ENCODE measurements at places on chromosomes 12 and 14. TPM values are rescaled to one million over a fixed set of nuclear protein-coding genes. Genes with fewer than 3 reads are reported as not detected.

DNA sequence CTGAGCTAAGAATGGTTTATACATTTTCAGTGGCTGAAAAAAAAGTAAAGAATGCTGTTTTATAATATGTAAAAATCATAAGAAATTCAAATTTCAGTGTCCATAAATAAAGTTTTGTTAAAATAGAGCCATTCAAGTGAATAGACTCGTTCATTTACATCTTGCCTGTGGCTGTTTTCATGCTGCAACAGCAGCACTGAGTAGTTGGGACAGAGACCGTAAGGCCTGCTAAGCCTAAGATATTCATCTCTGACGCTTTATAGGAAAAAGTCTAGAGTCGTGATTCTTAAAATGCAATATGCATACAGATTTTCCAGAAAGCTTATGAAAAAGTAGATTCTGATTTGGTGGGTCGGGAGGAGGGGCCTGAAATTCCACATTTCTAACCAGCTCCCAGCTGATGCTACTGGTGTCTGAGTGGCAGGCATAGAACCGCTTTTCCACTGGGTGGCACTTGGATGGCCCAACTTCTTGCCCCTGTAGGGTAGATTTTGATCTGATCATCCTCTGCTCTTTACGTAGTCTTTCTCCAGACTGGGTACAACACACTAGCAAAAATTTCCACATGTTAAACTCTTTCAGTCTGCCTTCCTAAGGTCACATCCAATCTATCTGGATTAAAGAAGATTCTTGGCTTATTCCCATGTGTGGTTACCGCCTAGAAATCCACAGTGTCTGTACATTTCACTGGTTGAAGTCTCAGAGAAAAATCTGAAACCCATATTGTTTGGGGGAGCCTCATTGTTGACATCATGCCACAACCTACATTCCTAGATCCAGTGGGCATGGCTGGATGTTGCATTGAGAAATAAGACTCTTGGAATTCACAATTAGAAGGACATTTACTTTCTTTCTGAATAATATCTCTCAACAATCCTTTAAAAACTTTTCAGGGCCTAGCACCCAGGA lies 151.2 kb downstream of the C12orf75 start:
- no peak for DNase-seq

GPR162 gene
- polyA plus RNA-seq: 0.54 TPM

- no peak for DNase-seq
These were observed 175.4 kb downstream of the SLC25A21 start for GRCh38 chr14:36996857-36997590.

- no peak for DNase-seq
These were observed 34.1 kb upstream of the STON2 start for GRCh38 chr14:81434230-81434629.

DNA sequence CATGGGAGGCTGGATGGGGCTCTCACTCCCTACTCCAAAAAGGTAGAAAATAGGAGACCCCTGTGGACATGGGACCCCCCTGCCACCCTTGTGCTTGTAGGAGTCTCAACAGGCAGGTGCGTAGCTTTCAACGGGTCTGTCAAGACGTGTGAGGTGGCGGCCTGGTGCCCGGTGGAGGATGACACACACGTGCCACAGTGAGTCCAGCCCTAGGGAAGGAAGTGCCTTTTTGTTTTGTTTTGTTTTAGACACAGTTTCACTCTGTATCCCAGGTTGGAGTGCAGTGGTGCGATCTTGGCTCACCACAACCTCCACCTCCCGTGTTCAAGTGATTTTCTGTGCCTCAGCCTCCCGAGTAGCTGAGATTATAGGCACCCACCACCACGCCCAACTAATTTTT lies 12.9 kb downstream of the P2RX4 start:
- DNase-seq: peak; percentile 64

IFNG-AS1 gene
- 5.5 TPM for polyA plus RNA-seq

DNA sequence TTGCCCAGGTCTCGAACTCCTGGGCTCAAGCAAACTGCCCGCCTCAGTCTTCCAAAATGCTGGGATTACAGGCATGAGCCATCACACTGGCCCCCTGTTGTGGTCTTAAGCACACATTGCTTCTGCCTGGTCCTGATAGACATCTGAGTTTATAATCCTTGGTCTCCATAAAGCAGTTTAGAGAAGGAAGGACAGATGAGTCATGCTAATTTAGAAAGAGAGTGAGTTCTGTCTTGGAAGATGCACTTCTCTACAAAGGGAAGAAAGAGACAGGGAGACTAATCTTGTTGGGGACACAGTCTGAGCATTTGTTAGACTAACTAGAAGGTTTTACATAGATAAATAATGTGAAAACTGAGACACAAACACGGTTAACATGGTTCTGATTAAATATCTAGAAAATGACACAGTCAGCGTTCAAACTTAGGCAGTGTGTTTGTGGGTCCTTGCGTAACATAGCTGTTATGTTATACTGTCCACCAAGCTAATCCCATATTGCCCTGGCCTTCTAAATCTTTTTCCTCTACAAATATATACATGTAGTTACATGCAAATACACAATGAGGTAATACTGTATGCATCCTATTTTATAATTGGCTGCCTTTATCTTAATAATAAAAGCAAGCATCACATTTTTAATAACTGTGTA lies 31.0 kb downstream of the SAMD4A start:
- DNase-seq: no peak

DNA sequence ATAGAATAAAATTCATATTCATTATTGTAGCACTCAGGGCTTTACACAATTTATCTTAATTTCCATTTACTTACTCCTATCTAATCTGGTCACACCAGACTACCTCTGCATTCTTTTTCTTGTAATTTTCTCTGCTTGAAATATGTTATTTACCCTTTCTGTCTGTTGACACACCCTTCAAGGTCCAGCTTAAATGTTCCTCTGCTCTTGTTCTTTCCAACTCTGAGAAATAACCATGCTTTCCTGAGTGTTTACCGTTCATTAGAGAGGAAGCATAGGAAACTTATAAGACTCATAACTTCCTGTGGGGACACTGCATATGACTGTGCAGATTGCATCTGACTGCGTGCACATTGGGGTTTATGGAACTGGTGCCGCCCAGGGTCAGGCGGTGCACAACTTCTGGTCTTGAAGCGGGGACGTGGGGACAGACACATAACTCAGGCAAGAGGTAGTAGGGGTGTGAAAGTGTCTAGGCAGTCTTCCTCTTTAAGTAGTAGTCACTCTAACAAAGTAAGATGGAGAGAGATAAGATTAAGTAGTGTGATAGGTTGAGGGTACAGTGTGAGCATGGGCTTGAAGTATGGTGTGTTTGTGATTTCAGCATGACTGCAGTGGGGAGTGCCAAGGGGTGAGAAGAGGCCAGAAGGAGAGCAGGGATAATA lies 42.6 kb upstream of the FOXJ2 start:
- no peak for DNase-seq

- no peak for DNase-seq
These were observed 1.8 kb downstream of the AKAP5 start for GRCh38 chr14:64467101-64467500.

GUCY2C gene
- polyA plus RNA-seq: 0.04 TPM

PPP1R1A gene
- polyA plus RNA-seq: not detected

DNA sequence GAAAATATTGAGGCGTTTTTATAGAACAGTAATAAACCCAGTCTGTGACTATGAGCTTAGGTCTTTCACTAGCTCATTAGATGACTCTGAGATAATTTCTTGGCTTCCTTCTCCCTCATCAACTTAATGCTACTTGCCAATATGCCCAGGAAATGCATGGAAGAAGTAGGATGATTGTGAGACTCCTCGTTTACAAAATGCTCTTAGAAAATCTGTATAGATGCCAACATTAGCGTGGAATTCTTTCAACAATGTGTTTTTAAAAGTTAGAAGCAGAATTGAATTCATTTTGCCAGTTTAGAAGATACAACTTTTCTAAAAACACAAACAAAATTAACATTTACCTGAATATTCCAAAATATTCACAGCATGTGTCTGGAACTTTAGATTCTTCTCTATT lies 424.6 kb downstream of the BTG1 start:
- no peak for DNase-seq

- no peak for DNase-seq
These were observed 1.7 kb downstream of the SUPT16H start for GRCh38 chr14:21382095-21382494.

KRT75 gene
- polyA plus RNA-seq: not detected

DNA sequence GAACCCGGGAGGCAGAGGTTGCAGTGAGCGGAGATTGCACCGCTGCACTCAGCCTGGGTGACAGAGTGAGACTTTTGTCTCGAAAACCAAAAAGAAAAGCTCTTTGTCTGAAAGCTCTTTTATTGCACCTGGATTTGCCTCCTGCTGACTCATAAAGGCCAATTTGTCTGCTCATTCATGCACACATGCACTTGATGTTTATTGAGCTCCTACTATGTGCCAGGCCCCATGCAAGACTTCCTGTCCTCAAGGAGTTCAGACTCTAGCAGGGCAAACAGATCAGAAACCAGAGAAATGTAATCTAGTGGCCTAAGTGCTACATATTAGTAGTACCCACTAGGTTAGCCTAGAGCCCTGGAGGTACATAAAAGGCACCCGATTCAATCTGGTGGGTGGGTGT lies 16.3 kb upstream of the MLEC start:
- DNase-seq: no peak

GRCh38 chr14:38116895-38117294 lies 90.8 kb upstream of the SSTR1 start:
- no peak for DNase-seq

DNA sequence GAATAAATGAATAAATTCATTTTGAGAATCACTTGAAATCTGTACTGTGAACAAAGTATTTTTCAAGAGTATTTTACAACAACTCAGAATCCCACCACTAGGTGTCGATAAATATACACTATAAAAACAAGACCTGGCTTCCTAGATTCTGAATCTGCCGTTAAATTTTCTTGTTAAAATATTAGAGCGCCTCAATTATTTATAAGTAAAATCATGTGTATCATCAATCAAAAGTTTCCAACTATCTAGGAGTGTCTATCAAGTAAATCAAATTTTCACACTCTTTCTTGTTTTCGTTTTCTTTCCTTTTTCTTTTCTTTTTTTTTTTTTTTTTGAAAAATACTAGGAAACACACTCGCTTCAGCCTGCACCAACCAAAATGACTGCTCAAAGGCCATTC lies 179.2 kb upstream of the DCN start:
- DNase-seq: peak; percentile 56

GRCh38 chr12:13170892-13171490 lies 25.5 kb upstream of the EMP1 start:
- no peak for DNase-seq

MAPKAPK5 gene
- 69.0 TPM for polyA plus RNA-seq

CSRP2 gene
- 0.14 TPM for polyA plus RNA-seq

DNA sequence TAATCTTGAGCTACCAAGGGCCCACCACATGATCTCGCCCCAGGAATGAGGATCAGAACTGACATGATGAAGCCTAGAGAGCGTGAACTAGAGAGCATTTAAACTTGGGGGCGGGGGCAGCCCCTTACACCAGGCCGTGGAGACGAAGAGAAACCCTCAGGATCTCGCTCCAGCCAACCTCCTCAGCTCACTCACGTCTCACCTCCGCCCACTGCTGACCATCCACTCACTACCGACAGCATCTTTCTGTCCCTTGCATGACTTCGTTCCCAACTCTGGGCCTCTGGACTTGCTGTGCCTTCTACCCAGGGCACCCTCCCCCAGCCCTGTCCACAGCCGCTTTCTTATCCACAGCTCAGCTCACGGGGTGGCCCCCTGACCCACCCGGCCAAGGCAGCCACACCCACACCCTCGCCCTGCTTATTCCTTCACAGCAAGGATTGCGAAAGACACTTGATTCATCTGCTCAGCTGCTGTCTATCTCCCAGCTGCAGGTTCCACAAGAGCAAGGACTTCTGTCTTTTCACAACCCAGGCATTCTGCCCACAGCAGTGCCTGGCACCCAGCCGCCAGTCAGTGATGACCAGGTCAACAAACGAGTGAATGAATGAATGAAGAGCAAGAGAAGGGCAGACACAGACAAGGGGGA lies 6.4 kb downstream of the STX2 start:
- no peak for DNase-seq

All from B cell (primary cell).